NCI-H187 (cell line): ENCODE measurements at places on chromosomes 16 and 17.

DNA sequence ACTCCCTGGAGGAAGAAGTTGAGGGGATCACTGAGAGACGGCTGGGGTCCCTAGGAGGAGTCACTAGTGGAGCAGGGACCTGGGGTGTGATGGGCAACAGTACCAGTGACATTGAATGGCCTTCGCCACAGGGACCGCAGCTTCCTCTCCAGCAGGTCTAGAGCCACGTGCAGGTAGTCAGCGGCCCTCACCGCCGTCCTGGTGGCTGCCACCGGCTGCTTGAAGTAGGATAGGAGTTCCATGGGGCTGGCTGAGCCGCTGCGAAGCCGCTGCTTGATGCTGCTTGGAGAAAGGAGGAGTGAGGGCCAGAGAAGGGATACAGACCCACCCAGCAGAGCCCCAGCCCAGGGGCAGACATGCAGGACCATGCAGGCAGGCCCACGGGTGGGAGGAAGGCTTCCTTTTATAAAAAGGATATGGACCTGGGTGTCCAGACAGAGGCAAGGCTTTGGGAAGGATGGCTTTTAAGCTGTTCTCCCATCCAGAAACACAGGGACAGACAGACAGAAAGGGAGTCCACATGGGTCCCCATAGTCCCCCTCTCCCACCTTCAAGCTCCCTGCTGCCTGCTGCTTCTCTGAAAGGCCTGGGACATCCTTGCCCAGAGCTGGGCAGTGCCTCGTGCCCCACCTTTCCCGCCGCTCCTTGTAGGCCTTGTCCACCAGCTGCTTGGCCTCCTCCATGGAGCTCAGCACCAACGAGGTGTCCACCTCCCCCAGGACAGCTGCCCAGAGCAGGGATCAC is 827 bp downstream of the MPO start:
- DNase-seq: no peak

- DNase-seq: no peak
These were observed 23.2 kb downstream of the DYNC1LI2 start for GRCh38 chr16:66728117-66728787.

DNA sequence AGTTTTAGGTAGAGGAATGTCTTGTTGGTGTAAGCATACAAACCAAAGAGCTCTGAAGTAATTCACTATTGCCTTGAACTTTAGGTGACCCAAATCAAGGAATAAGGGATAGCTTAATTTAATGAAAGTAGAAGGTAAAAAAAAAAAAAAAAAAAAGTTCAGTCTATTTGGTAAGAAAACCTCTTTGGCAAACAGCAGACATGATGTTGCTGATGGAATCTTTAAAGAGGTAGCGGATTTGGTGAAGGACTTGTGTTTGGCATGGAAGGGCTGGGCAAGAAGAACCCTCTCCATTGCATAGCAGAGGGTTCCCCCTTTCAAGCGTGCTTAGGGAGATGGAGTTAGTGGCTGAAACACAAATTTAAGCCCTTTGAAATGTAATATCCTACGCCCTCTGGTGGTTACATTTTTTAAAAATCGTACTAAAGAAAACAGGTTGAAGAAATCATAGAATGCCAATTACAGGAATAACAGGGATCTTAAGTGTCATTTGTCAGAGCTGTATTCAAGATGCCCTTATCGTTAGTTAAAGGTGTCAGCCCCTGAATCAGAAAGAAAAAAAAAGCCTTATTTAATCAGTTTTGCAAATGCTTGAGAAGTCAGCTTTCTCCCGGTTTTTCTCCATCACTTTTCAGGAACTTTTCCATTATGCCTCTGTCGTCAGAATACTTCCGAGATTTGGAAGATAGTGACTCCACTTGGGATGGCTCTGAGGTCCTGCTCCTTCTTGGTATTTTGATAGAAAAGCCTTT is 383.1 kb downstream of the KCNJ2 start:
- DNase-seq: peak; percentile 11

DNA sequence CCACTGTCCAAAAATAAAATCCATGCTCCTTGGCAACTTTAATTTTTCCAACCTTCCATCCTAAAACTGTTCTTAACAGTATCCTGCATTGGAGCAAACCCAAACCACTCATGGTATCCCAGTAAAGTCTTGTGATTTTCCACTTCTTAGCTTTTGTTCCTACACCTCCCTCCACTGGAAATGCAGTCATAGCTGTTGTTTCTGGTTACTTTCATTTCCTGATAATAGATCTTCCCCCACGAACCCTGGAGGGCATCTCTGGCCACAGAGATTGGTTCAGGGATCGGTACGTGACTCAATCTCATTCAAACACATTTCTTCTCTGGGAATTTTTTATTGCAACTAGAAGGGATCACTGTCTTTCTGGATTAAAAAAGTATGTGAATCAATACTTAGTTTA is 276.0 kb downstream of the GRIN2A start:
- no peak for DNase-seq

DNA sequence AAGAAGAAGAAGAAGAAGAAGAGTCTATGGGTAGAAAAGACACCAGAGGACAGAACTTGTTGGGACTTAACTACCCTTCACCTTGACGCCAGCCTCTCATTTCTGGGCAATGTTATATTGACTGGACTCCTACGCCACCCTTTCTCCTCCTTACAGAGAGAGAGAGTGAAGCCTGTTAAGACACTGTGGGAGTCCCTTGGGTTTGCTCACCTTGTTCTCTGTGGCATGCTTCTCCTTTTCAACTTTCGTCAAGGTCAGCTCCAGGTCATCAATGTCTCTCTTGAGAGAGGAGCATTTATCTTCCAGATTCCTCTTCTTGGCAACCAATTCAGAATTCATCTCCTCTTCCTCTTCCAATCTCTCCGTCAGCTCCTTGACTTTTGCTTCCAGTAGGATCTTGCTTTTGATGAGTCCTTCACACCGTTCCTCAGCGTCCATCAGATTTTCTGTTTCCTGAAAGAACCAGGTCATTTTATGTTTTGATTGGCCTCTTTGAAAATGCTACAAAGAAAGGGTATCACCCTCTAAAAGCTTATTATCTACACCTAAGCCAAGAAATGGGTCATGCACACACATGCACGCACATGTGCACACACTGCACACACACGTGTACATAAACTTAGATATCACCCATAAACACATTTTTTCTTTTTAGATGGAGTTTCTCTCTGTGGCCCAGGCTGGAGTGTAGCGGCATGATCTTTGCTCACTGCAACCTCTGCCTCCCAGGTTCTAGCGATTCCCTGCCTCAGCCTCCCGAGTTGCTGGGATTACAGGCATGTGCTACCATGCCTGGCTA is 48.8 kb downstream of the MYH13 start:
- DNase-seq: no peak
